ENCODE measurements at places on chromosomes 1 and 21.

GRCh38 chr1:28297826-28298225, 31.0 kb upstream of the MED18 start:
- no peak for DNase-seq

GRCh38 chr1:97920276-97920831, 480 bp downstream of the DPYD start:
- DNase-seq: no peak

- DNase-seq: no peak
Measured at GRCh38 chr1:54335755-54336108, 70.5 kb downstream of the SSBP3 start.

DNA sequence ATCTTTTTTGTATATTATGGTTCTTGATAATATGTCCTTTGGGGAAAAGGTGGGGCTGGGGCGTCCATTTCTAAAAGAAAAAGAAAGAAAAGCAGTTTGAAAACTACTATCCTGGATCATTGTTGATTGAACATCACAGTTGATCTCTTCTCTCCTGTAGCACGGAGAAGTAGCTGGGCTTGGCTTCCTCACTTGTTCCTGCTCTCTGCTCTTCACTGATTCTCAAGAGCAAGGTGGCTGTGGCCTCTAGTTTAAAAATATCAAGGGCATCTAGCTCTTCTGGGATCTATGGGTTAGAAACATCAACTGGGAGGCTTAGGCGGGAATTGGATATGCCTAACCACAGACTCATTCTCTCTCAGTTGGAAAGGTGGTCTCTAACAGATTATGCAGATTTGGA, 38.1 kb upstream of the EPHA8 start:
- no peak for DNase-seq

- peak; percentile 76 for DNase-seq
Measured at GRCh38 chr1:27862671-27863537, 9.4 kb upstream of the THEMIS2 start.

GRCh38 chr21:21179619-21180298, 181.6 kb downstream of the NCAM2 start:
- no peak for DNase-seq

- no peak for DNase-seq
Measured at GRCh38 chr1:216086678-216087077, 336.6 kb downstream of the USH2A start.

DNA sequence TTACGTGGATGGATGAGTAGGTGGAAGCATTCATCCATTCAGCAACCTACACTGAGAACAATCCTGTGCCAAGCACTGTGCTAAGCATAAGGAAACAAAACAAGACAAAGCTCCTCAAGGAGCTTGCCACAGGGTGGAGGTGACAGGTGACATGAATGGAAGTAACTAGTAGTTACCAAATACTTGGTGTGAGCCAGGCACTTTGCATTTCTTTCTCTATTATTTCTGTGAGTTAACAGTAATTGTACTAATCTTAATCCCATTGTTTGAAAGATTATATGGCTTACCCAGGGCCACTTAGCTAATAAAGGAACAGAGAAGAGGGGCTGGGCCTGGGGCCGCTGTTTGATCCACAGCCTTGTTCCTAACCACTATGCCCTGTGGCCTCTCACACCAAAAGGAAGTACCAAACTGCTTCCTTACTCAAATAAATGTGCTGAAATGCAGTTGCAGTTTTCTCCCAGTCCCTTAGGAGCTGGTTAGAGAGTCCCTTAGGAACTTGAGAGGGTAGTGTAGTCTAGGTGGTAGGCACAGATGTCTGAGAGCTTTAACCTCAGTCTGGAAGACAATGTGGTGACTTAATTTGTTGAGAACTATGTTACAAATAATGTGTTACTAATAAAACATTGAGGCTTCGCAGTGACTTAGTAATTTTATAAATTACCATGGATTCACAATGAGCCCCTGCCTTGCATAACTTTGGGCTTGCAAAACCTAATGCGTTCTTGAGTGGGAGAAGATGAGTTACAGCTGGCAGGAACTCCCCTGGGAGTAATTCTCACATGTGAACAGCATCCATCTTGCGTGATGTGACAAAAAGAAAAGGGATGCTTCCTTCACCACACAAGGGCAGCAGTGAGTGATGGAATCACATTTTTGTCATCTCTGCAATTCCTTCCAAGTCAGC, 69.8 kb downstream of the MPZL1 start:
- no peak for DNase-seq

DNA sequence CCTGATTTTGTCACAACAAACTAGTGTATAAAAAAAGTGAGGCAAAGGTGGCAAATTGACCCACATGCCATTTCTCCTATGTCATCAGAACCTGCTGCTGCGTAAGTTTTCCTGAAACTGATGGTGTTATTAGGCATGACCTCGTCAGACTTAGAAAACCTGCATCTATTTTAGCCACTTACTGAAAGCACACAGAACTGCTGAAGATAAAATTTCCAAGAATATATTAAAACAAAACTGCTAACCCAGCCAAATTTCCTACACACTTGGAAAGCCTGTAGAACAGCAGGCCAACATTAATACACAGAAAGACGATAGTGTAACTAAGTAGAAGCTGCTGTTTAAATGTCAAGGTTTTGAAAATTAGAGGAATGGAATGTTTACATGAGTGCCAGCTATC, 674.5 kb upstream of the CXADR start:
- no peak for DNase-seq

DNA sequence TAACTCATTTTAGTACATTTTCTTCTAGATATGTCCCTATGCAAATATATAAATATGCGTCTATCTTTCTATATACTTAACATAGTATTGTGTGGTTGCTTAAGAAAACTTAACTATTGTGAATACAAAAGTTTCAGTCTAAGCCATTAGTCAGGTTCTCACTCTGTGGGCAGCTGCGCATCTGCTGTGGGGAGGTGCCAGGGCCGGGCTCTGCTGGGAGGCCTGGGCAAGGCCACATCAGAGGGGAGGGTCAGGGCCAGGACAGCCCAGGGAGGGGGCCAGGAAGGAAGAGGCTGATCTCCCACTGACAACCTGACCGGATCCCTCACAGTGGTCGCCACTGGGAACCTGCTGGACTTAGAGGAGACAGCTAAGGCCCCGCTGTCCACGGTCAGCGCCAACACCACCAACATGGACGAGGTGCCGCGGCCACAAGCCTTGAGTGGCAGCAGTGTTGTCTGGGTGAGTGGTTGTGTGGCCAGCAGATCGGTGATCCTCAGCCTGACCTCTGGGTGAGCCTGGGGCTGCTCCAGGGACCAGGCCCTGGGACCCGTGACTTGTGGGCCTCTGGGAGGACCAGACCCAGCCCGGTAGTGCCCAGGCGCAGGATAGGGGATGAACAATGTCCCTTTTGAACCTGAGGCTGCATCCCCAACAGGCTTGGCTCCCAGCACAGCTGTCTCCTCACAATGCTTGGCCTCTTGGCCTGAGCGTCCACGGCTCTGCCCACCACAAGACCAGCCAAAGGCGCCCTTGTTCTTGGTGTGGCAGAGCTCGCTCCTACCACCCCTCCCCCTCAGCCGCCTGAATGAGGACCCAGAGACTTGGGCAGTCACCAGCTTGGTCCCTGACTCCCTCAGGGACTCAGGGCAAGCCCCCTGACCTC, 20.2 kb downstream of the LDLRAP1 start:
- DNase-seq: no peak

DNA sequence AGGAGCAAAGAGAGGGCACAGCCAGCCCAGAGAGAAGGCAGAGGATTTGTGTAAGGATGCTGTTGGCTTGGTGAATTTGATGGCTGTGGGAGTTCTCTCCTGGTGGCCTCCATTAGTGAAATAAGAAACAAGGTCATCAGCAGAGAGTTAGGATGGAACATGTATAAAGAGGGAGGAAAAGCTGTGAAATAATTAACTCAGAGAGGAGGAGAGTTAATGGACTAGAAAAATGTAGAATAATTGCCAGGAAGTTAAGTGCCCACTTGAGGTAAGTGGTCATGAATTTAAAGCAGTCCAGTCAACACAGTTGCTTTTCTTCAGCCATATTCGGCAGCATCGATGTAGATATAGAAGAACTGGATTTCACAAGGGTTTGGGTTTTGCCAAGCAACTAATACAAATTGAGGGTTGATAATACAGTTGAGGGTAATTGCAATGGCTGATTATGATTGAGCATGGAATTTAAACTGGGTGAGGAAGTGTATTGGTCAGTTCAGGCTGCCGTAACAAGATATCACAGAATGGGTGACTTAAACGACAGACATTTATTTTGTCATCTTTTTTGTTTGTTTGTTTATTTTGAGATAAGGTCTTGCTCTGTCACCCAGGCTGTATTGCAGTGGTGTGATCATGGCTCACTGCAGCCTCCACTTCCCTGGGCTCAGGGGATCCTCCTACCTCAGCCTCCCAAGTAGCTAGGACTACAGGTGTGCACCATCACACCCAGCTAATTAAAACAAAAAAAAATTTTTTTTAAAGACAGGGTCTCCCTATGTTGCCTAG, 31.7 kb upstream of the KLF17 start:
- DNase-seq: no peak

DNA sequence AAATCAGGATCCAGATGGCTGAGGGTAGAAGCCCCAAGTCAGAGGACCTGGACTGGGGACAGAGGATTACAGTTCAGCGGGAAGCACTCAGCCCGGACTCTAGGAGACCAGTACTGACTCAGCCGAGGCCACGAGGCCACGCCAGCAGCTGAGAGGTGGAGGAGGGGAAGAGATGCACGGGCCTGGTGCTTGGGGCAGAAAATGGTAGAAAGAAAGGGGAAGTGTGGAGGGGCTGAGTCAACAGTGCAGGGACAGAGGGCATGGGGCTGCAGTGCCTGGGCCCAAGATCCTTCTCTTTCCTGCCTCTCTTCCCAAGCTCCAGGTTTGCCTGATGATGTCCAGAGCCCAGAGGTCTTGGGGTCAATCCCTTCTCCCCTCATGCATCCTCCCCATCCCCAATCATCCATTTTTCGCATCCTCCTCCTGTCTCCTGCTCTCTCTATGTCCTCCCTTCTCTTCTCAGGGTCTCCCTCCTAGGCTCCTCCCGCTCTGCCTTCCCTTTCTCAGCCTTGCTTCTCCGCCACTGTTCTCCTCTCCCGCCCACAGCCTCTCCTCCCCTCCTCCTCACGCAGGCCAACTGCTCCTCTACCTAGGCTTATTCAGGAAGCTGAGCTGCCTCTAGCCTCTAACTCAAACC, 7.7 kb downstream of the ARHGEF2 start:
- no peak for DNase-seq

DNA sequence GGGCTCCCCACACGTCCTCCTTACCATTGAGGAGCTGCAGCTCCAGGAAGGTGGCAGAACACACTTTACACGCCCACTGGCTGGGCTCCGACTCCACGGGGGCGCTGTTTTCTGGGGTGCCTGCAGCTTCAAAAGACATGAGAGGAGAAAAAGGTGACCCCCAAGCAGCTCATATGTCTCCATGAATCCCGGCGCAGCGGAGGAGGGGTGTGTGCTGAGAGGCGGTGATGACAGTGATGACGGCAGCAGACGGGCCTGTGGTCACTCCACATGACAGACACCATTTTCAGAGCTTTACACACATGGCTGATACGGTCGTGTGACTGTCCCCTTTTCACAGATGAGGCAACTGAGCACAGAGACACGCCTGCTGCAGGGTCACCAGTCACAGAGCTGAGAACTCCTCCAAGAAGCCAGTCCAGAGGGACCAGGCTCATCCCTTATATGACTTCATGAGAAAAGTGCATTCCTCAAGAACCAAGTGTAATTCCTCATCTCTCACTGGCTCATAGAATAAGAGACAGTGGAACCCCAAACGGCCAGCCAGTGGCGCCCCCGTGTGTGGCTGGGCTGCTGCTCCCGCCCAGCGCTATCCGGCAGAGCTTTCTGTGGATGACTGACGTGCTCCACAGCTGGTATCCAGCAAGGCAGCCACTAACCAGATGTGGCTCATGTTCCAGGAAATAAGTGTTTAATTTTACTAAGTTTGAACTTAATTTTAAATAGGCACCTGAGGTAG, 31.9 kb downstream of the PRDM15 start:
- DNase-seq: no peak
